Ascending aorta (tissue), 2 donors: ENCODE measurements at places on chromosomes 12 and 14. TPM values are rescaled to one million over a fixed set of nuclear protein-coding genes. Genes with fewer than 3 reads are reported as not detected.

Gene SUOX
- total RNA-seq, result 5.4 TPM

Gene ART4
- total RNA-seq, result 40.4 TPM

Gene NAV3
- 9.7 TPM for total RNA-seq

Gene CLEC7A
- total RNA-seq, result 6.0 TPM

Gene CCDC177
- total RNA-seq, result not detected

Gene TSPAN8
- total RNA-seq, result 5.5 TPM

Gene GUCY2C
- not detected for total RNA-seq

Gene C12orf50
- total RNA-seq, result not detected

Gene RAPGEF3
- 165 TPM for total RNA-seq

Gene BCL2L14
- total RNA-seq, result not detected

Gene PAPLN
- 4.9 TPM for total RNA-seq

Gene UBC
- total RNA-seq, result 1,347 TPM

Gene CLECL1
- not detected for total RNA-seq

Gene EP400
- 23.3 TPM for total RNA-seq

Gene DPF3
- 0.11 TPM for total RNA-seq

Gene ETFBKMT
- 0.64 TPM for total RNA-seq

Gene SLC6A13
- not detected for total RNA-seq

Gene RECQL
- total RNA-seq, result 8.7 TPM

Gene PLEKHG7
- total RNA-seq, result not detected

Gene TIMM9
- 0.96 TPM for total RNA-seq

Gene THAP2
- total RNA-seq, result 2.6 TPM

Gene BRAP
- total RNA-seq, result 6.2 TPM
